SHP77 (cell line): ENCODE measurements at places on chromosomes 1 and 21.

GRCh38 chr1:3347257-3348020, 107.0 kb upstream of the ARHGEF16 start:
- DNase-seq: no peak

DNA sequence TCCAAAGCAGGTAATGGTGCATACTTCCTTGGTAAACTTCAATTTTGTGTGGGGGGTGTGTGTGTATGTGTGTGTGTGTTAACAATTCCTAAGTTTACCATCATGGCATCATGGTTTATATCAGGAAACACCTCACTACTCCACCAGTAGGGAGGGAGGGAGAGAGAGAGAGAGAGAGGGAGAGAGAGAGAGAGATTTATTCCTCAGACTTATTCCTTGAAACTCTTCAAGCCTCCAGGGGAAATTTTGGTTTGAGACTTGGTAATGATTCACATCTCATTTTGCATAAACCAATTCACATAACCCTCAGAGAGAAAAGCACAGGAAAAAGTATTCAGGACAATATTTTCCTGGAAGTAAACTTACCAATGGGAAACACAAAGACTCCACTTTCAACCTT, 115.0 kb downstream of the TTLL7 start:
- DNase-seq: no peak

GRCh38 chr1:42765269-42765668, 1.6 kb downstream of the P3H1 start:
- DNase-seq: no peak

DNA sequence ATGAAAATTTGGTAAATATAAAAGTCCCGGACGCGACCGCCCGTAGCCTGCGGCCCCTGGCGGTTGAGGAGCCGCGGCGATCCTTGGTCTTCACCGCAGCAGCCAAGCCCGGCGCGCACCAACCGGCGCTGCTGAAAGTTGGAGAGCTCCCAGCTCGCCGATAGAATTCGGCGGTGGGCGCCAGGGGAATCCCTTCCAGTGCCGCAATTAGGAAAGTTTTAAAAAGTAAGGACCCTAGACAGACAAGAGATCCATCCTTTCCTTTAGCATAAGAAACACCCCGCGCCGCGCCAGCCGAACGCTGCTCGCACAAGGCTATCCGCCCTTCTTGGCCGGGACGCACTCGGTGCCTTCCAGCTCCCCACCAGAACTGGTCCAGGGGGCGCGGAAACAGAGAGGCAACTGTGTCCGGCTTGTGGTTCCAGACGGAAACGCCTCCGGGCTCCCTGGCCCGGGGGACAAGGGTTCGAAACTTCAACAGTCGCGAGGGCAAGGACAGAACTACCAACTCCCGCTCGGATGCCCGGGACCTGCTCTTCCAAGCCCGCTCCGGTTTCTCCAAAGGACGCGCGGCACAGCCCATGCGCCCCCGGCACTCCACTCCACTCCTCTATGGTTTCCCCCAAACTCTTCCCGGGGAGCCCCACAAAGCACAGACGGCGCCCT, 1.7 kb downstream of the FAM78B start:
- no peak for DNase-seq

DNA sequence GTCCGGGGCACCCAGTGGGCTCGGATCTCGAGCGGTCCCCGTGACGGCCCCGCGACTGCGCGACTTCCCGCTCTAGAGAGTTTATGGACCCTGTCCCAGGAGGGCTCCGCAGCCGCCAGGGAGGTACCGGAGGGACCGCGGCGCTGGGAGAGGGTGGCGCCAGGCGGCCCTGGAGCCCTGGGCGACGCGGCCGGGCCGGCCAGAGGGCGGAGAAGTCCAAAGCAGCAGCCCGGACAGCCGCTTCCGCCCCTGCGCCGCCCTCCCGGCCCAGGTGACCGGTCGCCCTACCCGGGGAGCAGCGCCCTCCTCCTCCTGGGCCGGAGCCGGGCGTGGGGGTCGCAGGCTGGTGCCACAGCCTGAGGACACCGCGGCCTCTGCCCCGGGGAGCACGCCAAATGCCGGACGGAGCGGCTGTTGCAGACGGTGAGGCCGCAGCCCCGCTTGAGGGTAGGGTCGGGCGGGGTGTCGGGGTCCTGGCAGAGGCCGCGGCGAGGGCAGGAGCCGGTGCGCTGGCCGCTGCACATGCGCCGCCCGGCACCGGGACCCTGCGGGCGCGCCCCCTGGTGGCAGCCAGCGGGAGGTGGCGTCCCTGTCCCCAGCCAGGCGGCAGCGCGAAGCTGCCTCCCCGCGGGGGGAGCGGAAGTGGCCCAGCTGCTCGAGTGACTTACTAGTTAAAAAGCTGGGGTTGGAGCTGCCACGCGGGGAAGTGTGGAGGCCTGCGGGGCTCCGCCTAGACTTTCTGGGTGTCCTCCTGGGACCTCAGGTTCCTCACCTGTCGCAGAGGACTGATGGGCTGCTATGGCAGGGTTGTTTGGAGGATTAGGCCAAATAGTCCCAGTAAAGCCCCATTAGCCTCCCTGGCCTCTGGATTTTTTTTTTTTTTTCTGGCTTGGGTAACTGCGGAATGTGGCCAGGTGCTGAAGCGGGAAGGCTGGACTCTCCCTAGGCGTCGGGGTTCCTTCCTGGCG, 20.9 kb upstream of the ZNF678 start:
- no peak for DNase-seq

DNA sequence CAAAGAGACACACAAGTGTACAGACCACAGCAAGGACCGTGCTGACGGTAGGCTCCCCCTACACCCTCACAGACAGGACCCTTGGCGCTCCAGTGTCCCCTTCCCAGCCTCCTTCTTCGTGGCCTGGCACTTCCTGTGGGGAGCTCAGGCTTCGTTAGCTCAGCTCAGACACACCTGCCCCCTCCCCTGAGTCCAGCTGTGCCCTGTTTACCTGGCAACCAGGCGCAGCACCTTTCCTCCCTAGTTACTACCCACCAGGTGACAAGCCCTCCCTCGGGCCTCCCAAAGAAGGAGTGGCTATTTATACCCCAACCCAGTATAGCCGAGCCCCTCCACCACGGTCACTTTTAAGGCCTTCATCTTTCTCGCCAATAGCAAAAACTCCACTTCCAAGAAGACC, 4.7 kb downstream of the CELF3 start:
- no peak for DNase-seq
